NCI-H1105 treated with DMSO at 0.1 percent for 48 hours (cell line): ENCODE measurements at places on chromosomes 4 and X.

- DNase-seq, result no peak
These were observed 10.1 kb downstream of the PSAPL1 start for GRCh38 chr4:7424553-7425111.

- DNase-seq, result no peak
These were observed 27.8 kb upstream of the FGFBP2 start for GRCh38 chr4:15990570-15991285.

GRCh38 chrX:47518144-47518543 lies 35.1 kb upstream of the ZNF41 start:
- no peak for DNase-seq

DNA sequence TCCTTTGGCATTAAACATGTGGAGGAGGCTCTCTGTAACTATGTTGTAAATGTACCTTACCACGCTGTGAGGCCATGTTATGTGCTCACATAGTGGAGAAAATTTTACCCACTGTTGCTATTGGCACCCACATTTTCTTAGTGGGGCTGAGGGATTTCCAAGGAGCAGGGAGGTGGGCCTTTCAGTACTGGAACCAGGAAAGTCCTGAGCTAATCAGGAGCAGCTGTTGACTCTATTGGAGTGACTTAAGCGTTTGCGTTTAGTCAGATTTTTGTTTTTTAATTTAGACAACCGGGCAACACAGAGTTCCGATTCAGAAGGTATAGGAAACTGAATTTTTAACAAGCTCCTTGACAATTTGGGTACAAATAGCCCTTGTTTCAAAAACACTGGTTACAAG lies 30.7 kb upstream of the WDR17 start:
- no peak for DNase-seq

DNA sequence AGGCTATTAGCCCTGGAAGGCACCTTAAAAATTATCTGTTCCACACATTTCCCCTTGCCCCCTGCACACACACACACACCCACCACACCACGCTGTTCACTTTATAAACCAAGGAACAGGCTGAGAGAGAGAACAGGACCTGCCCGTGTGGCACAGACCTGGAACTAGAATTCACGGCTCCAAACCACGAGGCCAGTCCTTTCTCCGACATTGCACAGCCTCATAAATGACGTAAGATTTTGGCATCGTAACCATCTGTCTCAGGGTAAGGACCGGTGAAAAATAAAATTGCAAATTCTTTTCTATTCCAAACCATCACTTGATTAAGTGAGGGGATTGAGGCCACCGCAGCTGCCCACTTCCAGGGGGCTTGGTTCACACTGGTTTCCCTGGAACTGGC lies 330.3 kb downstream of the BCOR start:
- no peak for DNase-seq

DNA sequence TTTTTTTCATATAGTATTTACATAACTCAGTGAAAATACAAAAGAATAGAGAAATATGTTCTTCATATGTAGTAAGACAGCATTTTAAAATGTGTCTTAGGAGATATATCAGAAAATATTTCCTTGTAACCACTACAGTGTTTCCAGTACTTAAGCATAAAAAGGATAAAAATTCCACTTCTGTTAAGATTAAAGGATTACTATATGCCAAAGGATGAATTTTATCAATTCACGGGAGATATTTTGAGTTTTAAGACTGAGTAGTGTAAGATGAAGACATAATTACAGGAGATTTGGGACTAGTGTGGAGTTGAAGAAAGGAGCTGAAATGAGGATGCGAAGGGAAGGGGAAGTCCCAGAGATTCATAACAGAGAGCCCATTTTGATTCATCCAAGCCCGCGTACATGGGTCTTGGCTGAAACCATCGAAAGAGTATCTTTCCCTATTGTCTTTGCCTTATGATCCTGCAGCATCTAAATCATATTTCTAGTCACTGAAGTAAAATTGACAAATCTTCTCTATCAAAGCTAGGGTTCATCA lies 58.7 kb downstream of the MAD2L1 start:
- no peak for DNase-seq

- DNase-seq, result no peak
These were observed 2293.1 kb downstream of the PCDH7 start for GRCh38 chr4:33013282-33013681.

- DNase-seq, result no peak
These were observed 5.9 kb upstream of the F11 start for GRCh38 chr4:186260117-186260503.

DNA sequence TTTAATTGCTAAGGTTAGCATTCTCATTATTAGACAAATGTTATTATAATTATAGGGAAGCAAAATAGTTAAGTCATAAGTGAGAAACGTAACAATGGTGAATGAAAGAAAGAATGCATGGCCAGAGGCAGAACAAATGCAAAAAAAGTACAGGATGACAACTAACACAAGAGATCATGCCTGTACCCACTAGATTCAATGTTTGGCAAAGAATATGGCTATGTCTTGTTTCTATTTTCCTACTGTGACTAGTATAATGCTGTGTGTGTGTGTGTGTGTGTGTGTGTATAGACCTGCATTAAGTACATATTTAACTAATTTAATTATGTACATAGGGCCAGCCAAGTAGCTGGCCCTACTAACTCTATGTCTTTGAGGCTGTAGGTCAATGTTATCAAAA lies 12.9 kb upstream of the BMP2K start:
- DNase-seq, result no peak
